ENCODE measurements at places on chromosomes 1 and 21.

DNA sequence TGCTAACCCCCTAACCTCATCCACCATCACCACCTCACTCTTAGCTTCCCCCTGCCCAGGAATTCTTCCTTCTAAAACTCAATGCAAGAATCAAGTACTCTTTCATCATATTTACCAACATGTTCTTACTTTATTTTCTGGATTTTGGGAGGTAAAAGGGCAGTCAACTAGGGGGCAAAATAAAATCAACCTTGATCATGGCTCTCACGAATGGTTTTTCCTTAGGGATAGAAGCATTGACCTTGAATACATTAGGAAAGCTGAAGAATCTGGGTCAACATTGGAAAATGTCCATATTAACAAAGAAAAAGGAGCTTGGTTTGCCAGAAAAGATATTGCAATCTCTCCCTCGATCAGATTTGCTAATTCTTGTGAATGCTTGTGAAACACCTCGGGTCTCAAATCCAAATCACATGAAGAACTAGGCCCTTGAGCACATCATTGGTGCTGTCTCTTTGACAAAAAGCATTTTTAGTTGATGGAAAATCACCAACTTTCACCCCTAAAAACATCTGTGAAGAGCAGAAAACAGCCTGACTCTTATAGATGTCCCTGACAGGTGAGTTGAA lies 58.9 kb downstream of the ZC3H11B start:
- DNase-seq, result no peak

DNA sequence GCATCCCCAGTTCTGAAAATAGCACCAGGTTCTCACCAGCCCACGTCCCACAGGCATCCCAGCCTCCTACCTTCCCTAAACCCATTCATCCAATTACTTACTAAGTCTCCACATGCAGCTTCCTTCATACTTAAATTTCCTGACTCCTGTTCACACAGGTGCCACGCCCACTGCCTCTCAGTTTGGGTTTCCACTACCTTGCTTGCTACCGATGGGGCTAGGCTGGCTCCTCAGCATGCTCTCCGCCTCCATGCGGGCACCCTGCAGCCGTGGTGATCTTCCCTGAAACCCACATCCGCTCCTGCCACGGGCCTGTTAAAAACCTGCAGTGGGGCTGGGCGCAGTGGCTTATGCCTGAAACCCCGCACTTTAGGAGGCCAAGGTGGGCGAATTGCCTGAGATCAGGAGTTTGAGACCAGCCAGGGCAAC lies 70.4 kb upstream of the ANGPTL1 start:
- DNase-seq, result no peak

DNA sequence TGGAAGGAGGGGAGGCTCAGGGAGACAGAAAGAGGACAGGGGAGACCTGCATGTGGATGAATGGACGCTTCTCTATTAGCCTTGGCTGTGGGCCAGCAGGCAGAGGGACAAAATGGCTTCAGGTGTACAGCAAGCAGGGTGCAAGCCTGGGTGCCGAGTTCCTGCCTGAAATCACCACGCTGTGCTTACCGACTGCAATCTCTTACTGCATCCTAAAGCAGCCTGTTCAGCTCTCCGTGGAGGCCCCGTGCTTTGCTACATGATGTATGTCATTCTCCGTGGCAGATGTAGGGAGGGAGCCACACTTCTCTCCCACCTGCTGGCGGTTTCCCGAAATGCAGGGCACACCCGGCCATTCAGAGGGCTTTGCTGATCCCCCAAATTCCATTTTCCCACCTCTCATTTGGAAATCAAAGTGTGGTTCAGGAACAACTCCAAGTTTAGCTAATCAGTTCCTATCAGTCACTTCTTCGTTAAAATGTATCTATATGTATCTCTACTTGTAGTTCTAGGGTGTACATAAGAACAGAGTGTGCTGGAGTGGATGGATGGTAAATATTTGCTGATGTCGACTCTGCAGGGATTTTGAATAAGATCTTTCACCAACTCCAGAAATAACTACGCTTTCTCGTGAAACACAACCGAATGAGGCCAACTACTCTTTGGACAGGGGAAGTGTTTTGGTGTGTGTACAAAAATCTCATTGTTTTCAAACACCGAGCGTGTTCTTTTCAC lies 122.3 kb upstream of the BACE2 start:
- no peak for DNase-seq

DNA sequence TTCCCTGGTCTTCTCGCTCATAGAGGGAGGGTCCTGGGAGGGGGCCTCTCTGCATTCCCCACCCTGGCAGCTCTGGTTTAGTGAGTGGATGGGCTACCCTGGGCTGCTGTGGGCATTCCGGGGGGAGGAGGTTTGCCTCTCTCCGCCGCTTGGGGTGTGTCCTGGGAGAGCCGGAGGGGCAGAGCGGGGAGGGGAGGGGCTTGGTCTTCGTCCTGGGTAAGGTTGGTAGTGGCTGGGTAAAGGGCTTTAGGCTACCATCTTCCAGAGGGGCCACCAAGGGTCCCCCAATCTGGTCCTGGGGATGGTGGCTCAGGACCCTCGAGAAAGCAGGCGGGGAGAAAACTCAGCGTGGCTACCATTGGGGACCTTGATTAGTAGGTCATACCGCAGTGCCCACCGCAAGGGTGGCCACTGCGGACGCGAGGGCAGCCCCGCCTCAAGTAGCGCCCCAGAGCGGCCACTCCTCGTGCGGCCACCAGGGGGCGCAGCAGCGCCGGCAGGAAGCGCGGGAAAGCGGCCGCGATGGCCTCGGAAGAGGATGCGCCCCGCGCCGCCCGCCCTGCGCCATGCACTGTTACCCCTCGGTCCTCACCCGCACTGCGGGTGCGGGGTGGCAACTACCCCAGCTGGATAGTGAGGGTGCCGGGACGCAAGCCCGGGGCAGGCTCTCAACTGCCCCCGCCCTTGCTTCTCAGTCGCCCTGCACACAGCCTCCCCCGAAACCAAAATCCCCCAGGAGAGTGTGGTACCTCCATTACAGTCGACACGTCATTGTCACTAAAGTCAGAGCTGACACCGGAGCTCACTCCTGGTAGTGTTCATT lies 44.1 kb upstream of the SLC25A33 start:
- peak; percentile 65 for DNase-seq

DNA sequence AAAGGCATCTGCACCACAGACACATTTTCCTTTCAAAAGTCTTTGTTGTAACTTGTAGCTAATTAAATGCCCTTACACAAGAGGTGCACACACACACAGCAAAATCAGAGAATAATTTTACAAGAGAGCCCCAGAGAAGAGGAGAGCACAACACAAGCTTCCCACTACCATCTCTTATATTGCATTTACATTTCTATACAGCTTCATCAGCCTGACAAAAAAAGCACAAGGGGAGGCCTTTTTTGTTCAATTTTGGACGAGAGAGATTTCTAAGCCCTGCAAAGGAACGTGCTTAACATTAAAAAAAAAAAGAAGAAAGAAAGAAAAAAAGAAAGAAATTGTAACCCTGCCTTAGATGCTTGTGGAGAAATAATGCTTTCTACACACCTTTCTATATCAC lies 17.1 kb upstream of the ESRRG start:
- DNase-seq, result no peak

DNA sequence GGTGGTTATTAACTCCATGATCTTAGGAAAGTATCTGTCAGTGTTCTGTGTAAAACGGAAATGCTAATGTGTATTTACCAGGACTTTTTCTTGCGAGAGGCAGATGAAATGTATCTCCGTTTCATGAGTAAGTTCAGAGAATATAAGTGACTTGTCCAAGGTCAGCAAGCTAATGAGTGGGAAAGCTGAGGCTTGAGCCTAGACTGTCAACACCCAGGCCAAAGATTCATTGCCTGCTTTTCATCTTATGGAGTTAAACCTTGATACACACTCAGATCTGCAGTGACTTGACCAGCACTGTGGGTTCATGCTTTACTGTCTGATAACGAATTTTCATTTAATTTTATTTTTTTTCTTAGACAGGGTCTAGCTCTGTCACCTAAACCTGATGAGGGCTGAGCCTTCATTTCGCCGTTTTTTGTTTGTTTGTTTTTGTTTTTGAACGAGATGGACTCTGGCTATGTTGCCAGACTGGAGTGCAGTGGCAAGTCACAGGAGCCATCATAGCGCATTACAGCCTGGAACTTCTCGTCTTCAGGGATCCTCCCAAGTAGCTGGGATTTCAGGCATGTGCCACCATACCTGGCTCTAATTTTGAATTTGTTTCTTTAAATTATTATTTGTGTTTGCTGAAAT lies 918 bp upstream of the JTB start:
- no peak for DNase-seq

GRCh38 chr1:65490231-65491009 lies 70.0 kb downstream of the LEPR start:
- no peak for DNase-seq

DNA sequence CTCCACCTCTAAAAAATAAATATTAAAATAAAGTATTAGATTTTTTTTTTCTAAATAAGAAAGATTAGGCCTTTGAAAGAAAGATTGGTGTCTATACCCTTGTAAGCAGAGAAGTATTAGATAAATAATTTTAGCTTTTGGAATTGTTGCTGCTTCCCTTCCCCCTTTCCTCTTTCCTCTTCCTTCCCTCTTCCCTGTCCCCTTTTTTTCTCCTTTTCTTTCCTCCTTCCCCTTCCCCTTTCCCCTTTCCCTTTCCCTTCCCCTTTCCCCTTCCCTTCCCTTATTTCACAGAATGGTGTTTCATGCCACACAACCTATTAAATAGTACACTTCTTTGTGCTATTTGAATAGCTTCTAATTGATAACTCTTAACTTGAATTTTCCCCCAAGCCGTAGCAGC lies 69.8 kb upstream of the QSOX1 start:
- DNase-seq, result no peak

GRCh38 chr1:27258598-27258997 lies 24.2 kb downstream of the WDTC1 start:
- no peak for DNase-seq

- no peak for DNase-seq
Observed at GRCh38 chr21:35420656-35421055, 371.6 kb upstream of the RUNX1 start.

DNA sequence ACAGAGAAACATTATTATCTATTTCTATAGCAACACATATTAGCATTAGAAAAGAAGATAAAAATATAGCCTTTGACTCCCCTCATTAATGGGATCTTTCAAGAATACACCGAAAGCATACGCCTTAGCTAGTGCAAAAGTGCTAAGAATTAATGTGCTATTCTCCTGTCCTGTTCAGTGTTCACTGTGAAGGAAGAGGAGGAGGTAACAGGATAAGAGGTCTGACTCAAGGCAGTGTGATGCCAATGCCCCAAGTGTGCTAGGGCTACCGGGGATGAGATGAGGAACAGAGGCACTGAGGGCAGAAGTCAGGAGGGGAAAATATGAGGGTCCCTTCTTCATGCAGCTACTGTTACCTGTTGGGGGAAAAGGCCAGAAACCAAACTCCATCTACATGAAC lies 43.5 kb downstream of the USP24 start:
- no peak for DNase-seq

DNA sequence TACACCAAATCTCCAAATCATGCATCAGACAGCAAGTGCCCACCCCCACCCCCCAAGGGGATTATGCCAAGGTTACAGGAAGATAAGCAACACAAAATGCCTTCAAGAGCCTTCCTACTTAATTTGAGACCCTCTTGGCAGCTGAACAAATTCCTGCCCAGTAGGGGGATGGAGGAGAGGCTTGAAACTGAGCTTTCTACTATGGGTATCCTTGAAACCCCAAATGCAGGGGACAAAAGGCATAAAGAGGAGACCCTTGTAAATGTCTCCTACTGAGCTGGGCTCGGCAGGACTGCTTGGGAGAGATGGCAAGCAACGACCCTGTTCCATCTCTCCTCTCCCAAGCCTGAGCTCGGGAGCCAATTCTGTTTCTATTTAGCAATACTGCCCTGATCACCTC lies 3.5 kb downstream of the SLC41A1 start:
- no peak for DNase-seq

GRCh38 chr1:54982739-54983138 lies 2.3 kb downstream of the TMEM61 start:
- no peak for DNase-seq

- DNase-seq, result peak; percentile 64
Observed at GRCh38 chr21:45970674-45971615, 10.6 kb upstream of the COL6A1 start.

DNA sequence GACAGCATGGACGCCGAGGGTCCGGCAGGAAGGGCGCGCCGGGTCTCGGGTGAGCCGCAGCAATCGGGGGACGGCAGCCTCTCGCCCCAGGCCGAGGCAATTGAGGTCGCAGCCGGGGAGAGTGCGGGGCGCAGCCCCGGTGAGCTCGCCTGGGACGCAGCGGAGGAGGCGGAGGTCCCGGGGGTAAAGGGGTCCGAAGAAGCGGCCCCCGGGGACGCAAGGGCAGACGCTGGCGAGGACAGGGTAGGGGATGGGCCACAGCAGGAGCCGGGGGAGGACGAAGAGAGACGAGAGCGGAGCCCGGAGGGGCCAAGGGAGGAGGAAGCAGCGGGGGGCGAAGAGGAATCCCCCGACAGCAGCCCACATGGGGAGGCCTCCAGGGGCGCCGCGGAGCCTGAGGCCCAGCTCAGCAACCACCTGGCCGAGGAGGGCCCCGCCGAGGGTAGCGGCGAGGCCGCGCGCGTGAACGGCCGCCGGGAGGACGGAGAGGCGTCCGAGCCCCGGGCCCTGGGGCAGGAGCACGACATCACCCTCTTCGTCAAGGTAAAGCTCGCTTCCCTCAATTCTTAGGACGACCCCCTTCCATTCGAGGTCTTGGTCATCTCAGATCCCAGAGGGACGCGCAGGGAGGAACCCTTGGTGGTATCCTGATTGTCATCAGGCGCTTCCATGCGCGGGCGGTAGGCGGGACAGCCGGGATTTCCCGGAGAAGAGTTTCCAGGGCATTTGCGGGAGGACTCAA lies 1.6 kb downstream of the CLIC6 start:
- no peak for DNase-seq

- peak; percentile 34 for DNase-seq
Observed at GRCh38 chr1:25990702-25991395, 7.0 kb downstream of the PAFAH2 start.

DNA sequence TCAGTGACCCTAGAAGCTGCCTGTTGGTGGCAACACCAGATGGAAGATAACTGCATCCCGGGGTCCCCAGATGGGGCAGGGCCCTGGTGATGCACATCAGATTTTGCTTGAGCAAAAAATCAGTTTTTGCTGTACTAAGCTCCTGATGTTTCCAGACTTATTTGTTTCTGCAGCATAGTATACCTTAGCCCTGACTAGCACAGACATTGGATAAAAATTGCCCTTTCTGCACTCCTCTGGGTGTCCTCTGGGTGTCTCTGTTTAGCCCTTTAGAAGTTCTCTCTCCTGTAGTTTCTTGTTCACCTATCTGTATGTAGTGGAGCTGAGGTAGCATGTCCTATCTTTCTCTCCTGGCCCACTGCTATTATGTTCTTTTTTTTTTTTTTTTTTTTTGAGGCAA lies 30.3 kb upstream of the PLA2G2C start:
- peak; percentile 12 for DNase-seq

DNA sequence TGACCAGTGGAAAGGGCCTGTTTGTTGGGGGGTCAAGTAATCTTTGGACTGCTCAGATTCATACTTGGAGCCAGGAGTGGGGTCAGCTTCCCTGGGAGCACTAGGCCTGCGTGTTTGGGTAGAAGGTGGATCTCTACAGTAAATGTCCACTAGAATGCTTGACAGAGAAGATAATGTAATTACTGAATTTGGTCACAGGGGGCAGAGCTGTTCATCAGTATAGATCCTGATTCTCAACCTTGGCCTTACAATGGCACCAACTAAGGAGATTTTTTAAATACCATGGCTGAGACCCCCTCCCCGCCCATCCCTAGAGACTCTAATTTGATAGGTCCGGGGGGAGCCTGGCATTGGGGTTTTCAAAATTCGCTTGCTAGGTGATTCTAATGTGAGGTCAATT lies 217.5 kb upstream of the PLXNA2 start:
- DNase-seq, result no peak
